ENCODE measurements at places on chromosomes 2 and 18.

GRCh38 chr2:79882548-79882947 is 369.7 kb downstream of the CTNNA2 start:
- no peak for DNase-seq

GRCh38 chr2:105328281-105329196 is 996 bp downstream of the TGFBRAP1 start:
- peak; percentile 68 for DNase-seq

DNA sequence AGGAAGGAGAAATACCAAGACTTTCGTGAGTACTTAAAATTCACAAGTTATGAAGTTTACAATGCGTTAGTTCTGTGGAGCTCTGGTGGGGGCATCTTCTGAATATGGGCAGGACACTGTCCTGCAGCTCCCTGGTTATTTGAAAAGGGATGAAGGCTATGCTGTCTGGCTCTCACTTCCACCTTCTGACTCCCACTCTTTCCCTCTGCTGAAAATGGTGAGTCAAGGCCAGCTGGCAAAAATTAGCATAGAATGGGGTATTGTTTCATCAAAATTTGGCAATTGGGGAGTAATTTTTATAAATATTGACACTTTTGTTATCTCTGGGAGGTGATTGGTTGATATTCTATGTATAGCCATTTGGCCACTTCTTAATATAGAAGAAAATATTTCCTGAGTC is 177.4 kb downstream of the PARD3B start:
- no peak for DNase-seq

GRCh38 chr2:115129536-115129935 is 687.1 kb downstream of the DPP10 start:
- DNase-seq, result no peak
